Vein endothelial cell (primary cell): ENCODE measurements at places on chromosomes 11 and 22. TPM values are rescaled to one million over a fixed set of nuclear protein-coding genes. Genes with fewer than 3 reads are reported as not detected.

Gene RTN4R
- total RNA-seq, result 0.65 and 0.76 TPM in 2 replicates

Gene ARHGAP8
- total RNA-seq, result 0.33 and 0.38 TPM in 2 replicates

Gene SAA2
- total RNA-seq, result not detected in 2 replicates

Gene DGAT2
- total RNA-seq, result 1.3 and 2.3 TPM in 2 replicates

Gene GP1BB
- total RNA-seq, result 0.57 and 2.3 TPM in 2 replicates

Gene CPT1B
- 2.0 and 2.5 TPM in 2 replicates for total RNA-seq

Gene USP47
- total RNA-seq, result 47.7 and 55.5 TPM in 2 replicates

Gene HPS5
- total RNA-seq, result 22.9 and 25.1 TPM in 2 replicates

Gene VSIG2
- total RNA-seq, result 0.33 and 0.86 TPM in 2 replicates

Gene IGLL5
- not detected in 2 replicates for total RNA-seq

Gene FANCF
- 10.1 and 11.0 TPM in 2 replicates for total RNA-seq

Gene TSSK2
- not detected in 2 replicates for total RNA-seq

Gene OR52I2
- not detected in 2 replicates for total RNA-seq

Gene SOX6
- 0.67 and 1.6 TPM in 2 replicates for total RNA-seq

Gene LDHAL6A
- total RNA-seq, result not detected in 2 replicates

Gene SLC22A12
- not detected in 2 replicates for total RNA-seq

Gene F2
- total RNA-seq, result not detected in 2 replicates

Gene RAB3IL1
- total RNA-seq, result 1.9 and 2.0 TPM in 2 replicates

Gene CDCA5
- total RNA-seq, result 9.5 and 15.1 TPM in 2 replicates

Gene ZNF214
- total RNA-seq, result 0.76 and 0.98 TPM in 2 replicates

Gene KCTD14
- total RNA-seq, result 0.48 and 1.3 TPM in 2 replicates

Gene KDM4D
- total RNA-seq, result 1.1 and 1.3 TPM in 2 replicates

Gene TEAD1
- 45.1 and 50.0 TPM in 2 replicates for total RNA-seq

Gene DRD4
- total RNA-seq, result not detected in 2 replicates

Gene DDI1
- not detected in 2 replicates for total RNA-seq

Gene KRTAP5-9
- not detected in 2 replicates for total RNA-seq

Gene DUSP18
- 19.3 and 24.1 TPM in 2 replicates for total RNA-seq

Gene BATF2
- total RNA-seq, result 0.38 and 0.98 TPM in 2 replicates

Gene DCDC1
- under 0.01 TPM in 2 replicates for total RNA-seq

Gene KRTAP5-1
- not detected in 2 replicates for total RNA-seq

Gene NRIP3
- total RNA-seq, result 6.9 and 10.3 TPM in 2 replicates

Gene ZBED4
- total RNA-seq, result 22.9 and 23.2 TPM in 2 replicates

Gene SAA1
- total RNA-seq, result not detected in 2 replicates

Gene OTOG
- total RNA-seq, result not detected in 2 replicates

Gene OR52I1
- not detected in 2 replicates for total RNA-seq

Gene TYR
- 0.29 TPM in 1 of 2 replicates, not detected in the other for total RNA-seq

Gene OR2AG2
- 0.29 and 0.33 TPM in 2 replicates for total RNA-seq

Gene ACTN3
- 0.19 TPM in 1 of 2 replicates, not detected in the other for total RNA-seq

Gene P2RX6
- total RNA-seq, result under 0.01 TPM in 2 replicates

Gene OR5P2
- 0.33 TPM in 1 of 2 replicates, not detected in the other for total RNA-seq

Gene FAM83F
- total RNA-seq, result not detected in 2 replicates

Gene OR52E5
- not detected in 2 replicates for total RNA-seq

Gene SPDYC
- not detected in 2 replicates for total RNA-seq

Gene CHRM4
- not detected in 2 replicates for total RNA-seq
